BE2C (cell line): ENCODE measurements at places on chromosomes 13 and 19.
A peak's percentile ranks its signal among the peaks of the same experiment; 100 is the strongest.

GRCh38 chr13:74300162-74300561 is 166.0 kb upstream of the KLF12 start:
- no peak for DNase-seq

GRCh38 chr13:84574851-84575250 is 692.6 kb upstream of the SLITRK1 start:
- no peak for DNase-seq

DNA sequence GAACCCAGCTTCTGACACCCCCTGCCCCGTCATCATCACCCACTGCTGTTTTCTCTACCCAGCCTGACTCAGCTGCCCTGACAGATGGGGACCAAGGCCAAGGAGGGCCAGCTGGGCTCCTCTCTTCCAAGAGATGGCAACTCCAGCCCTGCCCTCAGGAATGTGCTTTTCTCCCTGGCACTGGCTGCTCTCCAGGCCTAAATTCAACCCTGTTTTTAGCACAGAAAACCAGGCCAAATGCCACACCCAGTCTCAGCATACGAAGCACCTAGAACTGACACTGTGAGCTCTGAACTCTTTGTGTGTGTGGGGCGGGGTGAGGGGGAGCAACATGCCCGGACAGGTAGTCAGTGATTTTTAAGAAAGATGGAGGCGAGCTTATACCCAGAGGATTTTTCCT is 23.4 kb upstream of the IGFL1 start:
- no peak for DNase-seq

DNA sequence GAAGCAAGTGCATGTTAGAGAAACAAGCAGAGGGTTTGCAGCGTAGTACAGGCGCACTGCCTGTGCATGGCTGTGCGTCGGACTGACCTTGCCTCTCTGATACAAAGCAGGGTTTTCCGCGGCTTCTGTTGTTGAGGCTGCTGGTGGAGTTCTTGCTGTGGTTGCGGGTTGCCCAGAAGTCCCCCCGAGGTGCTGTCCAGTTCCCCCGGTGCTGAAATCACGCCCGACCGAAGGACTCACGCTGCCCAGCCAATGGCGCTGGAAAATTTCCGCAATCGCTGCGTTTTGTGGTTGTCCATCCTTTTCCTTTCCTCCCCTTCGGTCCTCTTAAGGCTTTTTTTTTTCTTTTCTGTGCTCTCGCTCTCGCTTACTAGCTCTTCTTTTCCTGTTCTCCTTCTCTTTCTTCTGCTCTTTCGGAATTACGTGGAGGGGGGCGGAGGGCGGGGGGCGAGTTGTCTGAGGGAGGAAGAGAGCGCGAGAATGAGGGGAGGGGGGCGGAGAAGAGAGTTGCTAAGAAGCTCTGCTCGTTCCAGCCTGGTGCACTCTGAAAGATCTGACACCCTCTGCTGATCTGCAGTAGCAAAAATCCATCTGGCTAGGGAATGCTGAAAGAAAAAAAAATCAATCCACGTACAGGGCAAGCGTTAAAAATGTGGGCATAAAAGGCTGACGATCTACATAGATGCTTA is at the start of gene SLITRK1:
Gene SLITRK1, minus strand, starts transcription at position 558 of the 689 bp plus-strand sequence. CDS start 967 bp downstream, outside the sequence.
- DNase-seq: peak; percentile 51

DNA sequence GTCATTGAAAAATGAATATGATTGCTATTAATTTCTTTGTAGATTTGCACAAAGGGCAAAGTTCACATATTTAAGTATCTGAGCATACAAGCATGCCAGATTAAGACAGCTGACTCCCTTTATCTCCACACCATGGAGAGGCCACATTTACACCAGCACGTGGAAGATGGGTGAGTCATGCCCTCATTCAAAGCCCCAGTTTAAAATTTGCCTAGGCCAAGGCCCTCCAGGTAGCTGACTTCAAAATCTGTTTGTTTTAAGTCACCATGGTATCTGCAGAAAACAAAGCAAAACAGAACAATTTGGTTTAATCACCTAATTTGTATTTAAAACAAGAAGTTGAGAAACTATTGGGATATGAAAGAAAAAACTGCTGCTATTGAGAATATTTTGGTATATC is 109.2 kb downstream of the ESD start:
- DNase-seq: no peak

DNA sequence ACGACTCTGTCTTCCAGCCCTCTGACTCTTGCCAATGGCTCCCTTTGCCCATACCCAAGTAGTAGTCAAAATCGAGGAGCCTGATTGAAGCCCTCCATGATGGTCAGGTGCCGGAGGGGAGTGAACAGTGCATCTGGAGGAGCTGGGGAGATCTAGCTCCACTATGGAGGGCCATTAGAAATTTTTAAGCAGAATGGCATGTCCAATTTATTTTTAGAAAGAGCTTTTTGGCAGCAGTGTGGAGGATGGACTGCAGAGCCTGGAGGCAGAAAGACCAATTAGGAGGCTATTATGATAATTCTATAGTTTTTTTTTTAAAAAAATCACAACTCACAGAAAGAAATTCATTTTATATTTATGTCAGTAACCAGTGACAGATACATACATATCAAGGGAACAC is 92.7 kb upstream of the SLC7A1 start:
- DNase-seq: no peak

- no peak for DNase-seq
These were observed 25.9 kb upstream of the NANOS2 start for GRCh38 chr19:45940515-45940805.

GRCh38 chr19:22735911-22736645 is 47.9 kb downstream of the ZNF99 start:
- no peak for DNase-seq

DNA sequence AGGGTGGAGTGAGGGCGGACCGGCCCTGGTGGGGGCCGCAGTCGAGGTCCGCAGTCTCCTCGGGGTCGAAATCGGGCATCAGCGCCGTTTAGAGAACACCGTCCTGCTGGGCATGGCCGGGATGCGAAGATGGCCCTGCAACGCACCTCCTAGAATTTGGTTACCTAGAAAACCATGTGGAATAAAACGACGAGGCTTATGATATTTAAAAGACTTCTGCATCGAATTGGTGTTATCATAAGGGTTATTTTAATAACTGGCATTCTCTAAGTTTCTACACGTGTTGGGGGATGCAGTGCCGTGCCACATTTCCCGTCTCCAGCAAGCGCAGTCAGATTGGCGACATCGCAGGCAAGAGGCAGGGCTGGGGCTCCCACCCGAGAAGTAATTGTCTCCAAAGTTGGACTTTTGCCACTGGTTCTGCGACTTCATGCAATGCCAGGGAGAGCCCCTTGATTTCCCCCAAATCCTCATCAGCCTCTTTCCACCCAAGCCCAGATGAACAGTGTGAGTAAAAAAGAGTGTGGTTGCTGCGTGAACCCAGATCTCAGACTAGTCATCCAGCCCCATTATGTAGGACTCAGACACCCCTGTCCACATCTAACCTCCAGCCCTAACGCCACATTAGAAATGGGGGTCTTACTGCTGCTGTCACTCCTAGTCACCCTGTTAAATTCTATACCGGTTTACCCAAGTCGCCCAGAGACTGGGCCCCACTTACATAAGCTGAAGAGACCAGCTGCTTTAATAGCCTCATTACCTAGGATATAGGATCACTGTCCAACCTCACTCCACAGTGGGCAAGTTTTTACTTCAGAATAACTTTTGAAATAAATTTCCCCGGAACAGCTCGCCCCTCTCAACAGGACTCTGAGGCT is 571 bp upstream of the DHRS12 start:
- no peak for DNase-seq

- no peak for DNase-seq
These were observed 6.8 kb upstream of the CCDC124 start for GRCh38 chr19:17926044-17926443.

- no peak for DNase-seq
These were observed 18.8 kb upstream of the ZNF607 start for GRCh38 chr19:37738371-37738770.

- DNase-seq: no peak
These were observed 65.2 kb upstream of the PEG3 start for GRCh38 chr19:56905631-56906150.
